Right renal pelvis (tissue), 4 donors: ENCODE measurements at places on chromosomes 13 and 19.

GRCh38 chr13:20190481-20191310 lies 2.0 kb downstream of the GJB2 start:
- no peak for DNase-seq

DNA sequence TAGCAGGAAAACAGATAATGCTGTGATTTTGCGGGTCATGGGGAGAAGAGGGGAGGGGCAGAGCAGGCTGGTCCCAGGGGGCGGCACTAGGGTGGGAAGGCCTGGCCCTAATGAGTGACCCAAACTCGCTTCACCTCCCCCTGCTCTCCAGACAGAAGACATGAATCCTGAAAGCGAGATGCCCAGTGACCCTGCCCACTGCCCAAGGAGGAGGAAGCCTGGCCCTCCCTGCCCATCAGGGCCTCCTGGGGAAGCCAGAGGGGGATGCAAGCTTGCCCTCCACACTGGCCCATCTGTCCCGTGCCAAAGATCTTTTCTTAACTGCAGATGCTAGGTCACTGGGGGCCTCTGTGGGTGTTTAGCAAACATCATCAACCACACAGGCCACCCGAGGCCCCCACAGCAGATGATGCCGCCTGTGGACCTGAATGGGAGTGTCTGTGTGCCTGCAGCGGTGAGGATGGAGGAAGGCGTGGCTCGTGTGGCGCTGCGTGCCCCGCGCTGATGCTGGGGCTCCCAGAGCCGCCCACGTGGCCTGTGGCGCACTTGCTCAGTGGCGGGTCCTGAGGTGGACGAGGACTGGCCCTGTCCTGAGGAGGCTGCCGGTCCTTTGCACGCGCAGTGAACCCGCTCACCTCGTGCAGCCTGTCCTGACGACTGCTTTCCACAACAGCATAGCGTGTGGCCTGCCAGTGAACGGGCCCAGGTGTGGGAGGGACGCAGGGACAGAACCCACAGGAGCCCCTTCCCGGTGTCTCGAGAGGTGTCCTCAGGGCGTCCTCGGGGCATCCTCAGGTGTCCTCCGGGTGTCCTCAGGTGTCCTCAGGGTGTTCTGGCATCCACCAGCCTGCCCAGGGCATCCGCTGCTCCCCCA lies 80.5 kb upstream of the MCF2L start:
- no peak for DNase-seq

- DNase-seq = no peak
These were observed 99.2 kb upstream of the C1QTNF9B start for GRCh38 chr13:23996456-23996855.

DNA sequence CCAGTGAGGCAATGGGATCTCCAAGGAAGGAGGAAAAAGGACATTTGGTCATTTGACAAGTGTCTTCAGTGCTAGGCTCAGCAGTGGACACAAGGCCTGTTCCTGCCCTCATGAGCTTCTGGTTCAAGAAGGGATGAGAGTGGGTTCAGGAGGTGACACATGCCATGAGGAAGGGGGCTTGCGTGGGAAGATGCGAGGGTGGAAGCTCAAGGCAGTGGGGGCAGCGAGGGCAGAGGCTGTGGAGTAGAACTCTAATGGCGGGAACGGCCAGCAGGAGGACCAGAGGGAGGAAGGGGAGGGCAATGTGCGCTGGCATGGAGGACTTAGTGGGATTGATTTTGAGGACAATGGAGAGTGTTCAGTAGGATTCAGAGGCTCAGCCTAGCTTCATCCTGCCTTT lies 3.3 kb downstream of the PIK3R2 start:
- no peak for DNase-seq

- DNase-seq = no peak
These were observed 12.4 kb downstream of the GRIN2D start for GRCh38 chr19:48405850-48406249.

DNA sequence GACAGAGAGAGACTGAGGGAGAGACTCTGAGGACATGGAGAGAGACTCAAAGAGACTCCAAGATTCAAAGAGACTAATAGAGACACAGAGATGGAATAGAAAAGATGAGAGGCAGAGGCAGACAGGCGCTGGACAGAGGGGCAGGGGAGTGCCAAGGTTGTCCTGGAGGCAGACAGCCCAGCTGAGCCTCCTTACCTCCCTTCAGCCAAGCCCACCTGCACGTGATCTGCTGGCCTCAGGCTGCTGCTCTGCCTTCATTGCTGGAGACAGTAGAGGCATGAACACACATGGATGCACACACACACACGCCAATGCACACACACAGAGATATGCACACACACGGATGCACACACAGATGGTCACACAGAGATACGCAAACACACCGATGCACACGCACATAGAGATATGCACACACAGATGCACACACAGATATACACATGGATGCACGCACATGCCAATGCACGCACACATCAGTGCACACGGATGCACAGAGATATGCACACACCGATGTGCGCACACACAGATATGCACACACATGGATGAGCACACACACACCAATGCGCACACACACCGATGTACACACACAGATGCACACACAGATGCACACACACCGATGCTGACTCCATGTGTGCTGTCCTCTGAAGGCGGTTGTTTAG lies 3.3 kb upstream of the F10 start:
- DNase-seq = no peak

- DNase-seq = no peak
These were observed 16.0 kb downstream of the SMG9 start for GRCh38 chr19:43738780-43739211.

GRCh38 chr19:44737238-44738071 lies 11.1 kb upstream of the BCL3 start:
- no peak for DNase-seq

- no peak for DNase-seq
These were observed 492 bp downstream of the TMEM147 start for GRCh38 chr19:35545855-35546381.
